ENCODE measurements at places on chromosomes 1 and 21.

GRCh38 chr1:170310014-170310405, 164.3 kb downstream of the NTMT2 start:
- no peak for DNase-seq

- DNase-seq: no peak
These were observed 289.6 kb upstream of the ST6GALNAC5 start for GRCh38 chr1:76577525-76578185.

DNA sequence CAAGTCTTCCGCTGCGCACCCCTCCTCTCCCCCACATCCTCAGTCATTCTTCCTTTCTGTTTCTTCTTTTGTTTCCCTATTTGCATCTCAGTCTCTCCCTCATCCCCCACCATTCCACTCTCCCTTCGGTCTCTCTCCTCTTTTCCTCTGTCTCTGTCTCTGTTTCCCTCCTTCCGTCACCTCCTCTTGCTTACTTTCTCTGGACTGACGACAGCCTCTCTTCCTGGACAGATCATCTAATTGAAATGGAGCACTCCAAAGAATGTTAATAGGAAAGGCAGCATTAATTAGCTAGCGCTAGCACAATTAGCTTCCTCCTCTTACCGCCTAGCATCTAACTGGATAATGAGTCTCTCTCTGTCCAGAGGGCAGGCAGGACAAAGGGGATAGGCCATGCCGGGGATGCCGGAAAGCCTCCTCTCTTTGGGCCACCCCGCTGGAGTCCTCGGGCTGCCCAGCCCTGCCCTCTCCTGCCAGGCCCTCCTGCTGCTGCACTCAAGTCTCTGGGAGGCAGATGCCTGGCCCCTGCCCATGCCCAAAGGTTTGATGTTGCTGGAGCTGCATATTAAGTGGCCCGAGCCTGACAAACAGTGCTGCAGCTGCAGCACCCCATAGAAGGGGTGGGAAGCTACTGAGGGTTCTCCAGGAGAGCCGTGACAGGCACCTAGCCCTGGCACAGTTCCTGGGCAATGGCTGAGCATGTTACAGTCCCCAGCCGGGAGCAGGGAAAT, 20.8 kb downstream of the DISP3 start:
- DNase-seq: no peak

DNA sequence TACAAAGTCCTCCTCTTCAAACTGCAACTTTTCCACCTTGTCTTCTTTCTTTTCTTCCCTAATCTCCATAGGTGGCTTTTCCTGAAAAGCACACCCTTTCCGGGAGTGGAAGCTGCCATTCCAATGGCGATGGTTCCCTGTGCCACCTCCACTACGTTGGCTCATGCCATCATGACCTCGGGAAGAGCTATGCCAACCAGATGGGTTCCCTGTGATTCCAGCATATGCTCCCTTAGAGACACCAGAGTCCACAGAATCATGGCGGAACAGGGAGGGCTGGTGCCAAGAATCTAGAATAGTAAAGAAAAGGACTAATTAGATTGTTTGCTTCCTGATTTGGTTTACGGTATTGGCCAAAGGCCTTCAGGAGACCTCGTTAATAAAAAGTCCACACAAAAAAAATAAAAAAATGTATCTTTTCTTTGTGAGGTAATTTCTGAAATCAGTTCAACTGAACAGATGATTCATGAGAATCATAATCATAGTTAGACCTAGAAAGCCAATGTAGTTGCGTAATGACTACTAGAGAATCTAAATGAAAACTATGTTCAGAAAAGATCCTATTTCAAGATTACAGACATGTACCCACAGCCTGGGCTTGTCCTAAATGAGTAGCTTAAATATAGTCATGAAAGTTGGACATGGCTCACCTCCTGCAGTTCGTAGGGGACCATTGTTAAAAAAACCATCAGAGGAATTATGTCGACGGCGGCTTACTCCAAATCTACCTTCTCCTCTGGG, 30.9 kb upstream of the CCDC17 start:
- DNase-seq: no peak

DNA sequence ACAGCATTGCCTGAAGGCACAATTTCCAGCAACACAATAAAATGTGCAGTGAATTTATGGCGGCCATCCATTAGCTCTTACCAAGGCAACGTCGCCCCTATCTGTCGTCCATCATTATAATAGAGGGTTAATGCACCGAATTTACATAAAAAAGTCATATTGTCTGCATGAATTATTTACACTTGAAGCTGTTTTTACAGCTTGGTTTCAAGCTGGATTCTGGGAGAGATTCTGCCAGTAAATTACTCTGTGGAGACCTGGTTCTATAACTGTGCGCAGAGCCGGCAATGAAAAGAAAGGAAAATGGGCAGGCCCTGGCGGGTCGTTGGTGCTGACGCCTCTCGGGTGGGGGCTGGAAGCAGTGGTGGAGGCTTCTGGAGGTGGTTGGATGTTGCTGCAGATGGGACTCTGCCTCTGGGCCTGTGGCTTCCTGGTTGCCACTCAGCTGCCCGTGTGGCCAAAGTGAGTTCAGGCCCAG, 48.9 kb upstream of the POU3F1 start:
- DNase-seq: no peak

- no peak for DNase-seq
These were observed 37.2 kb downstream of the C1orf94 start for GRCh38 chr1:34213956-34214355.

- no peak for DNase-seq
These were observed 745 bp downstream of the RCSD1 start for GRCh38 chr1:167630568-167631385.

DNA sequence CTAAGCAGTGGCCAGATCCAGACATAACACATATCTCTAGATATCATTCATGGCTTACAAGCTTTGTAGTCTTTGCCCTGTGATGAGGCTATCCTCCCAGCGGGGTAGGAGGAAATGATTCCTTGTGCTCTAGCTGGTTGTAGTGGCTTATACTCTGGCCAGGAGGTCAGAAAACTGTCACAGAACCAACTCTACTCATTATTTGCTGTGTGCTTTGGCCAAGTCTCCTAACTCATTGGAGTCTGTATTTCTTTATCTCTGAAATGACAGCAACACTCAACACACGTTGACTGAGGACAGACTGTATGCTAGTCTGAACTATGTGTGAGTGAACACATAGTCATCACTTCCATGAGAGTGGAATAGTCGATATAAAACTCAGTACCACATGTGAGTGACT, 116.7 kb upstream of the F3 start:
- DNase-seq: no peak

GRCh38 chr1:61210435-61211154, 128.2 kb downstream of the NFIA start:
- DNase-seq: no peak

- DNase-seq: no peak
These were observed 4.3 kb upstream of the KRTAP13-1 start for GRCh38 chr21:30391492-30392025.
